Testis (tissue), 5 donors: ENCODE measurements at places on chromosomes 13 and 19. TPM values are rescaled to one million over a fixed set of nuclear protein-coding genes. Genes with fewer than 3 reads are reported as not detected.

ZNF101 gene
- total RNA-seq: 9.2 TPM

GRCh38 chr19:574658-575526 lies 2.5 kb downstream of the BSG start:
- peak; percentile 65 for DNase-seq

ZNF524 gene
- 25.0 TPM for total RNA-seq

GRCh38 chr19:48934837-48935236 lies 1.3 kb downstream of the DHDH start:
- no peak for DNase-seq

DNA sequence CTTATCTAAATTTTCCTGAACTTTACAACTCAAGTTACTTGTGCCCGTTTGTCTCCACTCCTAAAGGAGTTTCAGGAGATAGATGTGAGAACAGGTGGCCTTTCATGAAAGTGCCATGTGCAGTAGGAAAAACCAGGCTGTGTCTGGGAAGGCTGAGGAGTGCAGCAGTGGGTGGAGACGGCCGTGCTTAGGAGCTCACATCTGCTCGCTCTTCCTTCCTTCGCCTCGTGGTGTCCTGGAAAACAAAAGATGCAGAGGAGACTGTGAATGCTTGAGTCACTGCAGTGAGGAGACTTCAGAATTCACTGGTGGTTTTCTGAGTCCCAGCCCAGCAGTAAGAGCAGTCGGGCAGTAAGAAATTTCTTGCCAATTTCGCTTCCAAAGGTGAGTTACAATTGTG lies 138.4 kb upstream of the RNF113B start:
- DNase-seq: no peak
